ENCODE measurements at places on chromosomes 11 and 22.

- no peak for DNase-seq
Observed at GRCh38 chr11:113534625-113535024, 59.4 kb upstream of the DRD2 start.

DNA sequence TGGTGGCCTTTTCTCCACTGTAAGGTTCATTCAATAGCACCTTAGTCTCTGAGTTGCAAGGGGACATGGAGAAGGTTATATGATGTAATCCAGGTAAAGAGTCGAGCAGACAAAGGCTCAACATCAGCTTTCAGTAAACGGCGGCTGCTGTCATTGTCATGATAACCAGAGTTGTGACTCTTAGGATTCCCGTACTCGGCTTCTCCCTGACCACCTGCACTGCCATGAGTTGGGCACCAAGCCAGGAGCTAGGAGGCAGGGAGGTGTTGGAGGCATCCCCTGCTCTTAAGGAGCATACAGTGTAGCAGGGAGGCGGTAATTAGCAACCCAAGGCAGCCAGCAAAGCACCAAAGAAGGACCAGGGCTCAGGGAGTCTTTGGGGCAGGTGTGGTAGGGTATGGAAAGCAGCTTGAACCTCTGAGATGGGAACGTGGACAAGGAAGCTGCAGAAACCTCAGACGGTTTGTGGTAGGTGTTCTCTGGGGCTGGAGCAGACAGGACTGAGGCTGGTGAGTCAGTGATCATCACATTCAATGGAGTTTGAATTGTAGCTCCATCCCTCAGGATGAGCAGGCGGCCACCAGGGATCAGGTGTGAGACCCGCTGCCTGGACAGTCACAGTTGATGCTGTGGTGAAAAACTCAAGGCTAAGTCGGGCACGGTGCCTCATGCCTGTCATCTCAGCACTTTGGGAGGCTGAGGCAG, 31.7 kb downstream of the LIF start:
- no peak for DNase-seq

DNA sequence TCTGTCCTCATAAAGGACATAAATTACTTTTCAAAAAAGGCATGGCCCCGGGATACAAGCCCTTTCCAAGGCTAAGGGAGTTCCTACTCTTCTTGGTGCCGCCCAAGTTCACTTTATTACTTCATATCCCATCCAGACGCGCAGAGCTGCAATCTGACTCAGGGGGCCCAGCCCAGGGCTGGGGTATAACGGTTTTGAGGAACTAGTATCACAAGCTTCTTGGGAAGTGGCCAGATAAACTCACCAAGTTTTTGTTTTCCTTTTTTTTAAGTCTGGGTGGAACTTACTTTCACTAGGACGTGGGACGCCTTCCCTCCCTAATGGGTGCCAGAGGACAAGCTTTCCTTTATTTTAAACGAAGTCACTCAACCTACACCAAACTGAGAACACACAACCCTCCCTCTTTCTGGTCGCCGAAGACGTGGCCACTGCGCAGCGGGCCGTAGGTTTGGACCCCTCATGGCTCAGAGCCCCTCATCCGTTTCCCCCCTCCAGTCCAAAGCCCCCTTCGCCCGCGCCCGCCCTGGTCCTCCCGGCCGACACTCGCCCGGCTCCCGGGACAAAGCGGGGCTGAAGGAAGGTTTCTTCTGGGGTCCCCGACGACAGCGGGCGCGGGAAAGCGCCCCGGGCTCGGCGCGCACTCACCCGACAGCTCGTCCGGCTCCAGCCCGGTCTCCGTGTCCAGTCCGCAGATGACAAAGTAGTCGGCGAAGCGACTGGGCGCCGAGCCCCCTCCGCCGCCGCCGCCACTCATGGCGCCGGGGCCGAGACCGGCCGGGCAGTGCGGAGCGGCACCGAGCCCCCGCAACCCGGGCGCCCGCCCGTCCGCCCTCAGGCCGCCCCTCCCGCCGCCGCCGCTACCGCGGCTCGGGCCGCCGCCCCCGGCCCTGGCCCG, 587 bp downstream of the DENND5A start:
- peak; percentile 29 for DNase-seq

DNA sequence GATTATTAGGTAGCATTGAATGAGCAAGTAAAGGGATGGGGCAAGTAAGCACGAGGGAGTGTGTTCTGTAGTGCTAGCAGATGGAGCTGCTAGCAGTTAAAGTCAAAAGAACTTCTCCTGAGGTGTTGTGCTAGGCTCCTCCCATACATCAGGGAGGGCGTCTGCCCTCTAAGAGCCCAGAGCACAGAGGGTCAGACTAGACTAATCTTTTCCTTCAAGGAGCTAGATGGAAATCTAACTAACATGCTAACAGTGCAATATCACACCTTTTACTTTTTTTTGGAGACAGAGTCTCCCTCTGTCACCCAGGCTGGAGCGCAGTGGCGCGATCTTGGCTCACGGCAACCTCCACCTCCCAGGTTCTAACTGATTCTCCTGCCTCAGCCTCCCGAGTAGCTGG, 3.2 kb upstream of the PLA2G6 start:
- no peak for DNase-seq

DNA sequence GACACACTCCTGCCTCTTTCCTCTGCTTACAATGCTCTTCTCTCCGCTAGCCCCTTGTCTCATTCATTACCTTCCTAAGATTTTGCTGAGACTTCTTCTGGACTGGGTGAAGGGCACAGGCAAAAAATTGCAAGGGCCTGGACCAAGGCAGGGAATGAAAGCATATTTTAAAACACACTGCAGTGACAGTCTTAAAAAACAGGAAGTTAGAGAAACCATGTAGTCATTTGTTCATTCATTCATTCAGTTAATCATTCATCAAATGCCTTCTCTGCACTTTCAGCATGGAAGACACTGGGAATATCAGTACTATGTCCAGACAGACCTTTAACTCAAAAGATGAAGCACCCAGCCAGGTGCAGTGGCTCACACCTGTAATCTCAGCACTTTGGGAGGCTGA, 44.9 kb upstream of the SWAP70 start:
- no peak for DNase-seq

DNA sequence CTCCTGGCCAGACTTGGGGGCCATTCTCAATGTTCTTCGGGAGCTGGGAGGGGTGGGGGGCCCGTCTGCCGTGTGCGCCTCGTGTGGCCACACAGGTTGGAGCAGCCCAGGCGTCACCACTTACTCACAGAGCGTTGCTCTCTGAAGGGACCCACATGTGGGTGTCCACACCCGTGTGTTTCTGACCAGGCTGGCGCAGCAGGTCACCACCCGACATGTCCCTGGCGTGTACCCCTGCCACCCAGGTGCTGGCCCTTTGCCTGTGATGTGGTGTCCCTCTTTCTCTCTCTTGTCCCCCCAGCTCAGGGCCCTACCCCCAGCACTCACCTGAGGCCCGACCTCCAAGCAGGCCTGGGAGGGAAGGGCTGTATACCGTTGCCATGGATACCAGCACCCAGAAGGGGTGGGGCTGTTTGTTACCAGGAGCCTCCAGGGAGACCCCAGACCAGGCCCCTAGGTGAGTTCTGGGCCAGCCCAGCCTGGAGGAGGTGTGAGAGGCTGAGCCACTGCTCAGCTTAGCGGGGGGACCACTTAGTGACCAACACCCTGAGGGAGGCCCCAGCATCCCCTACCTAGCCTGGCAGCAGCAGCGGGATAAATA, 1.4 kb downstream of the LMNTD2 start:
- no peak for DNase-seq

GRCh38 chr22:23888615-23889401, 5.4 kb upstream of the MIF start:
- no peak for DNase-seq

- no peak for DNase-seq
Observed at GRCh38 chr11:87275176-87275575, 237.4 kb downstream of the TMEM135 start.

- no peak for DNase-seq
Observed at GRCh38 chr11:119491753-119492510, 69.0 kb upstream of the THY1 start.

- DNase-seq: no peak
Observed at GRCh38 chr11:79047321-79047720, 393.5 kb downstream of the TENM4 start.

- peak; percentile 64 for DNase-seq
Observed at GRCh38 chr11:69918938-69919650, 99.9 kb upstream of the FGF3 start.

DNA sequence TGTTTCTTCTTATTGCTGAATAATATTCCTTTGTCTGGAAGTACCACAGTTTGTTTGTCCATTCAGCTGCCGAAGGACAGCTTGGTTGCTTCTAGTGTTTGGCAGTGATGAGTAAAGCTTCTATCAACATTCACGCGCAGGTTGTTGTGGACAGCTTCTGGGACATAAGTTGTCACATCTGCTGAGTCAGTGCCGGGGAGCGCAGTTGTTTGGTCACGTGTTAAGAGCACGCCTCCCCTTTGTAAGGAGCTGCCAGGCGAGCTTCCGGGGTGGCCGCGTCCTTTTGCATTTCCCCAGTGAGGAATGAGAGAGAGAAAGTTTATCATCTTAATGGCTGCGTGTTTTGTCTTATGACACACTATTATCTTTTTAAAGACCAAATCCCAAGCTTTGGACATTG, 30.3 kb downstream of the SAMM50 start:
- no peak for DNase-seq

- DNase-seq: no peak
Observed at GRCh38 chr11:109096266-109096665, 325.7 kb upstream of the C11orf87 start.

DNA sequence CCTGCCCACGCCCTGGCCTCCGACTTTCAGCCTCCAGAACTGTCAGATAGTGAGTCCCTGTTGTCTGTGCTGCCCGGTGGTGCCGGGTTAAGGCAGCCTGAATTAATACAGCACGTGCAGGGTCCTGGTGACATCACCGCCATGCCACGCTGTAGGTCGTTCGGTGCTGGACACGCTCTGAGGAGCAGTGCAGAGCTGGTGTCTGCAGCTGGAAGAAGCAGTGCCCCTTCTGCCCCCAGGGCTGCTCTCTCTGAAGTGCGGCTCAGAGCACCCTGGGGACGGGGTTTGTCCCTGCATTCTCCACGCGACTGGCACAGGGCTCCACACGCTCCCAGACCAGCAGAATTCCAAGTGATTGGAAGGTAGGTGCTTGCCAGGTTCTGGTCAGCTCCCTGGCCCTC, 831.5 kb downstream of the TBC1D22A start:
- no peak for DNase-seq

- no peak for DNase-seq
Observed at GRCh38 chr22:47850644-47851151, 1088.2 kb downstream of the TBC1D22A start.

DNA sequence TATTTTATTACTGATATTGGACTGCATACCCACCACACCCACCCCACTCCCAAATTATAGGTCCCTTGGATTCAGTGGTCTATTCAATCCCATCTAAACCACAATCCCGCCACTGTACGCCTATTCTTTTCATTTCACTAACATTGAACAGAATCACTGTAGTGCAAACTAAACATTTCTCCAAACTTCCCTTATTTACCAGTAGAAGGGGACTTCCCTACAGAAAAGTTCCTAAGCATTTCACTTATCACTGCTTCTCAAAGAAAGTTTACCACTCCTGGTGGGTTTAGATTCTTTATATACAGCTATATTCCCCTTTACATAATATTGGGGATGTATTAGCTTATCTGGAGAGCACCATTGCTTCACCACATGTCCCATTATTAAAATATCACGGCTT, 29.3 kb downstream of the OR8B12 start:
- DNase-seq: no peak

DNA sequence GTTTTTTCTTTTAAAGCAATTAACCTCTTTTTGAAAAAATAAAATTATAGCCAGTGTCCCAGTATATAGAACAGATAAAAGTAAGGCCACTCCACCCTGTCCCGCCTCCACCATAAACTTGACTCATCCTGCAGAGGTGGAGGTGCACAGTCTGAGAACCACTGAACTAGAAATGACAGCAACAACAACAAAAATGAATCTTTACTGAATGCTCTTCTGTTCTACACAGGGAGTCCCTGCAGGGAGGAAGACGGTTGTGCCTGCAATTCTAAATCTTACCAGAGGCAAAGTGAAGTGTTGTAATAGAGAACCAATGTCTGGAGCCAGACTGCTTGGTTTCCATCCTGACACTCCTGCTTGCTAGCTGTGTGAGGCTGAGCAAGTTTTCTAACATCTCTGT, 162.3 kb downstream of the FBXO7 start:
- DNase-seq: no peak

GRCh38 chr22:33879796-33880195, 40.5 kb downstream of the LARGE1 start:
- DNase-seq: no peak

GRCh38 chr11:94762208-94762607, 5.9 kb upstream of the AMOTL1 start:
- no peak for DNase-seq

DNA sequence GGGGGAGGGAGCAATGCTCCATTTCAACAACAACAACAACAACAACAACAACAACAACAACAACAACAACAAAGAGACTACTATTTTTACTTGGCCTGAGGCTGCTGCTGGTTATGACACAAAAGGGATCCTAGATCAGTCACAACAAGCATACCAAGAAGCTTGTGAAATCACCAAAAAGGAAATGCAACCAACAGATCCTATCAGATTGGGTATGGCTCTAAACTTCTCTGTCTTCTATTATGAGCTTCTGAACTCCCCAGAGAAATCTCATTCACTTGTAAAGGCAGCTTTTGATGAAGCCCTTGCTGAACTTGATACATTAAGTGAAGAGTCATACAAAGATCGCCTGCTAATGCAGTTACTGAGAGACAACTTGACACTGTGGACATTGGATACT, 10.5 kb upstream of the MS4A2 start:
- no peak for DNase-seq

DNA sequence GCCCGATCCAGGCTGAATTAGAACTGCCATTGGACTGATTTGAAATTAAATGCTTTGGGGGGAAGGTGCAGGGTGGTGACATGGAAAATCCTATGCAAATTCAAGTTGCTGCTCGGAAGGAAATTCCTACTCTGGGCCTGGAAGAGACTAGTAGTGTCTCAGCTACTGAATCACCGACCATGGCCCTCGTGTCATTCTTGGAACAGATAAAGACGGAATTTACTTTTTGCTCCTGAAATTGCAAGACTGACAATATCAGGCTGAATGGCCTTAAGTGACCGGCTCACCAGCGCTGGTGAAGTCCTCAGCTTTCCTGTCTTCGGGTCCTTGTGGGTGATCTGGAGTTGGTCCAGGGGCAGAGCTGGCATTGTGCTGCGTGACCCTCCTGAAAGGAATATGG, 6.1 kb downstream of the ASCC2 start:
- DNase-seq: no peak

- no peak for DNase-seq
Observed at GRCh38 chr11:104573441-104573990, 324.7 kb downstream of the CASP12 start.

DNA sequence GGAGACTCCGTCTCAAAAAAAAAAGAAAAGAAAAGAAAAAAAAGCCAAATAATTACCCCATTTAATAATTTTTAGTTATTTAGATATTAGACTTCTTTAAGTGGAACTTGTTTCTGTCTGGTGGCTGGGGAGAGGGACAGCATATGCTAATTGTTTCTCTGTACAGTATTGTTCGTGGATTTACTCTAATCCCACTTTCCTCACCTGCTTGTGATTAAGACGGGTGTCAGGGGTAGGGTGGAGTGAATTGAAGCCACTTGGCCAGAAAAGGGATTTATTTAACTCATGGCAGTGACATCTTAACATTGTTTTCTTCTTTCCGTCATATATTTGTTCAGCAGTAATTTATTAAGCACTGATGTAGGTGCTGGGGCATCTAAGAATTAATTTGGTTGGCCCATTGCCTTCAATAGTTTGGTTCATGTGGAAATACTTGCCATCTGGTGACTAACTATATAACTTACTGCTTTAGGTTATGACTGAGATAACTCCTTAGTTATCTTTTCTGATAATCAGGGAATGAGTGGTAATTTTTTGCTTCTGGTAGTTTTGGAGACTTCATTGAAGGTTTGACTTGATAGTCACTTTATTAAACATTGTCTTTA, 4.6 kb downstream of the TNRC6B start:
- DNase-seq: no peak

All from activated CD4-positive, alpha-beta memory T cell treated with anti-CD3 and anti-CD28 coated beads, Interleukin-2, amount 10 ng/mL, durations not matched to agents 7 days and 5 days (primary cell).